Stimulated activated CD4-positive, alpha-beta T cell treated with anti-CD3 and anti-CD28 coated beads, Interleukin-4, amount 100 ng/mL, for 4 hours (primary cell): ENCODE measurements at places on chromosomes 7 and 10.

DNA sequence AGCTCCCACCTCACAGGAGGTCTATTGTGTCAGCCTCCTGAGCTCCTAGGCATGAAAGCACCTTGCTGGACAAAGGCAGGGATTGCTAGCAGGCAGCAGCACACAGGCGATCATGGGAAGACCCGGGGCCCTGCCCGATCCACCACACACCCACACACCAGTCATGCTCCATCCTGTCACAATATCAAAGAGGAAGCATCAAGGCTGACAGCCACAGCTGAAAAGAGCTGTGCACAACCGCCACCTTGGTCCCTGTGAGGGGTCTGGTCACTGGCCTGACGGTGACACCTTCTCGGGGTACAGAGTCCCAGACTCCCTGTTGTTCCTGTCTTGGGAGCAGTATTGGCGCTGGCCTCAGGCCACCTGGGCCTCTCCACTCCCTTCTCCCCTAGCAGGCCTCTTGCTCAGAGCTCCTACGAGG, 89.7 kb upstream of the RET start:
- DNase-seq = no peak

DNA sequence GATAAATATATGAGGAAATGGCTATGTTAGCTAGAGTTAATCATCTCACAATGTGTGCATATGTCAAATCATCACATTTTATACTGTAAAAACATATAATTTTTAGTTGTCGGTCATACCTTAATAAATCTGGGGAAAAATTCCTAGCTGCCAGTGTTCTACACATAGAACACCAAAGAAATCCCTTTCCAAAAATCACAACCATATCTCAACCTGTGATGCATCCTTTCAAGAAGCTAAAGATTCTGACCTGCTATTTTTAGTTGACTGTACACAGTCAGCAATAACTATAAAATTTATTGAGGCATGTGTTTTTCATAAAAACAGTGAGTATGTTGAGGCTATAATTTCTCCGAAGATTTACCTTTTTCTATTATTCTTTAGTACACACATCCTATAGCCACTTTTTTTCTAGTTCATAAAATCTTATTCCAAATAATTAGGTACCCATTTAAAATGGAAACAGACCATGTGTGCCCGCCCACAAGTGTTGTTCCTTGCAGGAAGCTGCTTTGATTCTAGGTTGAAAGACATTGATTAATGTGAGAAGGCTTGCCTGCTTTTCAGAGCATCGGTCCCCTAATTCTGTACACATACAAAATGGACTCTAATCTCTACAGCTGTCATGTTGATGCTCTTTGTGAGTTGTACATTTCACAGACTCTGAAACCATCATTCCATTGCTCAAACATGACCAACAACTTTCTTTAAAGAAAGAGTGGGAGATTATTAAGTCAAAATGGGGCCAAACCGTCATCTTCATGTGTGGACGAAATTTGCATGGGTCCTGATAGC, 117.5 kb upstream of the LRRN3 start:
- DNase-seq = no peak

DNA sequence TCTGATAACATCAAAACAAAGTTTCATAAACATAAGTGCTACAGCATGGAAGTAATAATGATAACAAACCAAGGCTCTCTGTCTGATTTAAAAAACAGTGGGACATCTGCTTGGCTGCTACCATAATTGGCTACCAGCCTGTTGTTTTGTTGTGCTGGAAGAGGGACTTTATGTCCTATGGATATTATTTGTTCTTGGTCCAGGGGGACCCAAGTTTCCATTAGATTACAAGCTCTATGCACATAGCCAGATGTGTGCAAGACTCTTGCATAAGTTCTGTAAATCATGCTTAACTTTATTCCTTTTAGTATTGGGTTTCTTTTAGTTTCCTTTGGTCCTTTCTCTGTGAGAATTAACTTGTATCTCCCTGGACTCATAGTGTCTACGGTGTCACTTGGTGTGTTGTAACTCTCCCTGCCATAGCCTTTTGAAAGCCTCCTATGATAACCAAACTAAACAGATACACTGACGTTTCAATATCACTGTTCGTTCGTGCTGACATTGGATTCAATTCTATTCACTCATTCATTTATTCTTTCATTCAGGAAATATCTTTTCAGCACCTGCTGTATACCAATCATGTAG, 41.4 kb upstream of the CD36 start:
- no peak for DNase-seq

DNA sequence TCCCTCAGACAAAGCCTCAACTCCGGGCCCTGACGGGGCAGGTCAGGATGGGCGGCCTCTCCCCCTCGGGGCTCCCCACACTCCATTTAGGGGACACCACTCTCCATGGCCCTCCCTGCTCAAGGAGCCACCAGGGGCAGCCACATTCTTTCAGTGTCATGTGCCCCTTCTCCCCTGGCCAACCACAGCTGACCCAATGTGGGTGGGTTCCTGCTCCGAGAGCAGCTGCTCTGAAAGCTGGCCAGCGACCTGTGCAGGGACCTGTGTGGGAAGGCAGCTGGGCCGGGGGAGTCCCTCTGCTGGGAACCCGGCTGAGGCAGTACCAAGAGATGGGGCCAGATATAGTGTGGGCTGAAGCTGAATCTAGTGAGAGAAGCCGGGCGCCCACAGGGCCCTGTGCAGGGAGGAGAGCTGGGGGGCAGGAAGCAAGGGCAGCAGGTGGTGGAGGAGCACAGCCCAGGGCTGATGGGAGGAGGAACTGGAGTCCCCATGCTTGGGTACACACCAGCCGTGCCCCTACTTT, 40.6 kb upstream of the NPFFR1 start:
- no peak for DNase-seq
